Pons (tissue), 1 donor: ENCODE measurements at places on chromosomes 2 and 18.
A peak's percentile ranks its signal among the peaks of the same experiment; 100 is the strongest.

DNA sequence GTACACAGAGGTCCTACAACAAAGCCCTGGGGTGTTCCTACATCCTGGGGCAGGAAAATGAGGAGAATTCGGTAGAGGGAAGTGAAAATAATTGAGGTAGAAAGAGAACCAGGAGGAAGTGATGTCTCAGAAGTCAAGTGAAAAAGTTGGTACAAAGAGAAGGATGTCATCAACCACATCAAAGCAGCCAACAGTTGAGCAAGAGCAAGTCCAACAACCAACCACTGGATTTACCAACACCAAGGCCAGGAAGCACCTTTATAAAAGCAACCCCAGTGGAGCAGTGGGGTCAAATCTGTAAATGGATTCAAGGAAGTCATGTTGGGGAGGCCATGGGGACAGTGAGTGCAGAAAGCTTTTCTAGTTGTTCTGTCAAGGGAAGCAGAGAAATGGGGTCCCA is 360.4 kb downstream of the ZNF516 start:
- DNase-seq: no peak

GRCh38 chr2:74944987-74945787 is 13.3 kb upstream of the POLE4 start:
- DNase-seq: no peak

GRCh38 chr18:26121476-26121875 is 12.2 kb upstream of the PSMA8 start:
- DNase-seq: no peak

DNA sequence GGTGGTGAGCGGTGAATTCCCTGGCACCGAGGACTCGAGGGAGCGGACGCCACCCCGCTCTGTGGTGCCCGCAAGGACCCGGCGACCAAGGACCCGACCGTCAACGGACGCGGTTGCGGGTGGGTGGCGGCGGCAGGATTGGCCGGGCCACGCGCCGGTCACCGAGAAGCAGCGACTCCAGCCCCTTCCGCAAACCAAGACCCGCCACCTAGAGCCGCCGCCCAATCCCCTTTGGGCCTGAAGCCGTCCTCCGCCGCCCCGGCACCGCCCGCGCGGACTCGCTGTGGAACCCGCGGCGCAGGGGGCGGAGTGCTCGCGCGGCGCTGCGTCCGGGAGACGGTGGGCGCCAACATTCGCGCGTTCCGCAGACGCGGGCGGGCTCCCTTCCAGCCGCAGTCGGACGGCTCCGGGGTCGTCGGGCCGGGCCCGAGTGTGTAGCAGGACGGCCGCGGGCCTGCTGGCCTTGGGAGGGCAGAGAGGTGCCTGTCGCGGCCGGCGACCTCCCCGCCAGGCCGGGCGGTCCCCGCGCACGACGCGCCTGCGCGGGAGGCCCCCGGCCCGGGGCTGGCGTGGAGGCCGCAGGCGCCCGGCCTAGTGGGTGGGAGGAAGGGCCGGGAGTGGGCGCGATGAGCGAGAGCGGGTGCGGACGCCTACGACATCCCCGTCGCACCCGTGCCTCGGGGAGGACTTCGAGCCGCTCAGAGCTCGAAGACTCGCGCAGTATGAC is at the start of the genes FAM228B and PFN4:
FAM228B (plus strand) TSS at position 275 of the 727 bp plus-strand sequence. CDS start 893 bp downstream, outside the sequence.
PFN4 (minus strand) TSS at position 140 of the 727 bp plus-strand sequence. CDS start 799 bp downstream, outside the sequence.
- DNase-seq: peak; percentile 71
